ENCODE measurements at places on chromosomes 12 and 14. TPM values are rescaled to one million over a fixed set of nuclear protein-coding genes. Genes with fewer than 3 reads are reported as not detected.

DNA sequence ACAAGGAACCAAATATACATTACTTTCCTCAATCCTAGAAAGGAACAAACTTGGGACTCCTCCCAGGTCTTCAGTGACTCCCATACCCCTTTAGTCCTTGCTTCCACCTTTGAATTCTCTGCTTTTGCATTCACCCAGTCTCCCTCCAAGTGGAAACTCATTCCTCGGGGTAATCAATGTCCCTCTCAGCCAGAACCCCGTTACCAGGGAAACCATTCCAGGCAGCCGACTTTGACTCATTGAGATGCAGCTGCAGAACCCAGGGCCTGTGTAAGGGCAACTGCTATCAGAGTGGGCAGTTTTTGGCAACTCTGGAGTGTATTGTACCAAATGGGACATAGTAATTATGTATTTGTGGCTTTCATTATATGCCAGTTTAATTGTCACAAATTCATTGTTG lies 186.2 kb downstream of the NRXN3 start:
- DNase-seq, result no peak

GRCh38 chr14:68466491-68466977 lies 326.3 kb downstream of the ZFP36L1 start:
- DNase-seq, result peak; percentile 92

DNA sequence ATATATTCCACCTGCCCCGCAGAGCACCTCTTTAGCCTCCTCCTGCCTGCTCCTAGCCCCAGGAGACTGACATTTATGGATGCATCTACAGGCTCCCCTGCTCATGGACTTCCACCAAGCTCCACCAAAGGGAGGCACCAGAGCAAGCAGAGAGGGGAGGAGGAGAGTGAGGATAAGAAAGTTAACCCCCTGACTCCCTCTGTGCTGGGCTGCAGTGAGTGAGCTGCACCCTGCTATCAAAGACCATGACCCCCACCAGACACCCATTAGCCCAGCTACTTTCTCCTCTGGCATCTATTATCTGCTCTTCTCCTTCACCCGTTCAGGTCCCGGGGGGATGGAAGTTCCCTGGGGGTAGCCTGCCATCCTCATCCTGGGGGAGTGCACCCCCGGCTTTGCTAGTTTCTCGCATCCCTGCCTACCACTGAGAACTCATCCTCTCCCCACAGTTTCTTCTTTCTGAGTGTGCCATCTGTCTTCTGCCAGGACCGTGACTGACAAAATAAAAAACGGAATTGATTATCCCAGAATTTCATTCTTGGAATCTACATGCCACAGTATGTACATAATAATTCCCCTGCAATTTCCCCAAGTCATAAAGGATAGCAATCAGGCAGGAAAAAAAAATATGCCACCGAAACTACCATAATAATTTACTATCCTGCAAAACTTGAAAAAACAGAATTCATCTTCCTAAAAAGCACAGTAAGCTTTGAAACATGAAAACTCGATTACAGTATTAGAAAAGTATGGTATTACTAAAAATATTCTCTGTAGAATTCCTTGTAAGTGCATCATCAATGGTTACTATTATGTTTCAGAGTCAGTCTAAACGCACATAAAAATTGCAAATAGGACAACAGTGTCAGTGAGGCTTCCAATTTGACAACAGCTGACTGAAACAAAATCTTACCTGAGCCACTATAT lies 45.2 kb downstream of the FOXN3 start:
- peak; percentile 64 for DNase-seq

- DNase-seq, result no peak
Measured at GRCh38 chr14:23884541-23884904, 69.0 kb upstream of the DHRS4 start.

GRCh38 chr12:39157696-39158342 lies 252.4 kb upstream of the CPNE8 start:
- DNase-seq, result no peak

GRCh38 chr12:31585271-31585670 lies 5.7 kb downstream of the DENND5B start:
- peak; percentile 70 for DNase-seq

DNA sequence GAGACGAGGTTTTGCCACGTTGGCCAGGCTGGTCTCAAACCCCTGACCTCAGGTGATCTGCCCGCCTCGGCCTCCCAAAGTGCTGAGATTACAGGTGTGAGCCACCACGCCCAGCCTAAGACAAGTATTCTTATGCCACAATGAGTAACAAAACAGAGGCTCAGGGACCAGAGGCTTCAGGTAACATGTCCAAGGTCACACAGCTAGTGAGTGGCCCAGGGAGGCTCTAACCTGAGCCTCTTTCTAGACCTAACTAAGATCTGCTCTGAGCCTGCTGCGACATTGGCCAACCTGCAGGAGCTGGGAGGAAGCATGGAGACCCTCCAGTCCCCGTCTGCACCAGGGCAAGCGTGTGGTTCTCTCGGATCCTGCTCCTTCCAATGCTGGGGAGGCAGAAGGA lies 77.9 kb downstream of the FOXN3 start:
- DNase-seq, result no peak

The FSCB gene
- total RNA-seq, result not detected

The CRIP1 gene
- total RNA-seq, result 1.8 TPM

Measured in GM23248 (cell line).